ENCODE measurements at places on chromosomes 1 and 21.

DNA sequence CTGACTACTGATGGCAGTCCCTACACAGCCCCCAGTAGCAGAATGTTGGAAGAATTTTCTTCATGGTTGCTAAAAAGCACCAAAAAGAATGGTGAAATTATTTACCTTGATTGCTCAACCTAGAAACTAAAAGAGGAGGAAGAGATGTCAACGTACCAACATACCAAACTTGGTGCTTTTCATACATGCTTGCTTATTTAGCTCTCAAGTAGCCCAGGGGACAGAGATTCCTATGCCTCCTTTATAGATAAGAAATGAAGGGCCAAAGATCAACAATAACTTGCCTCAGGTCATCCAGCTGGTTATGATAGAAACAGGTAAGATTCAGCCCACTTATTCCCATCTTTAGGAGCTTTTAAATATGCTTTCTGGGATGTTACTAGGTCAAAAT is 170.6 kb downstream of the PIGK start:
- DNase-seq: no peak

DNA sequence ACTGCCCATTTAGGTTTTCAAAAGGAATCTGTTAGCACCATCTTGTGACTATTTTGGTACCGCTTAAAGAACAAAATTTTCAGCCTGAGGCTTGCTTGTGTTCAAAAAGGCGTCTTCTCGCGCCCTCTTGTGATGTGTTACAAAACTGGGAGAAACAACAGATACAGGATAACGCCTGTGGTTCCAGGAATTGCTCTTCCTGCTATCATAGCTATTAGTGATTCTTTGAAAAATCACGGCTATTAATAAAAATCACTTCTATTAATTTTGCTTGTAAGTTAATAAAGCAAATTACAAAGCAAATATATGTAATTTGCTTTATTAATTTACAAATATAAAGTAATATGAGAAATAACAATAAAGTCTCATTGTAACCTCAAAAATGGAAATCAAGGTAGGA is 82.2 kb upstream of the ABCD3 start:
- DNase-seq: peak; percentile 40

- no peak for DNase-seq
Observed at GRCh38 chr21:41641821-41642701, 124.8 kb downstream of the RIPK4 start.

- DNase-seq: no peak
Observed at GRCh38 chr1:22365331-22366295, 86.0 kb upstream of the ZBTB40 start.

GRCh38 chr1:40840526-40841323 is 21.4 kb downstream of the CITED4 start:
- peak; percentile 24 for DNase-seq

DNA sequence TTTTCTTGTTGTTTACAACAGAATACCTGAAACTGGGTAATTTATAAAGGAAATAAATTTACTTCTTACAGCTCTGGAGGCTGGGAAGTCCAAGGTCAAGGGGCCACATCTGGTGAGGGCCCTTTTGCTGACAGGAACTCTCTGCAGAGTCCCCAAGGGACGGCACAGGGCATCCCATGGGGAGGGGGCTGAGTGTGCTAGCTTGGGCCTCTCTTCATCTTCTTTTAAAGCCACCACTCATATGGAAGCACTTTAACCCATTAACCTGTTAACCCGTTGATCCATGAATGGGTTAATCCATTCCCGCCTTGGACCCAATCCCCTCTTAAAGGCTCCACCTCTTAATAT is 76.3 kb downstream of the OBSCN start:
- no peak for DNase-seq

DNA sequence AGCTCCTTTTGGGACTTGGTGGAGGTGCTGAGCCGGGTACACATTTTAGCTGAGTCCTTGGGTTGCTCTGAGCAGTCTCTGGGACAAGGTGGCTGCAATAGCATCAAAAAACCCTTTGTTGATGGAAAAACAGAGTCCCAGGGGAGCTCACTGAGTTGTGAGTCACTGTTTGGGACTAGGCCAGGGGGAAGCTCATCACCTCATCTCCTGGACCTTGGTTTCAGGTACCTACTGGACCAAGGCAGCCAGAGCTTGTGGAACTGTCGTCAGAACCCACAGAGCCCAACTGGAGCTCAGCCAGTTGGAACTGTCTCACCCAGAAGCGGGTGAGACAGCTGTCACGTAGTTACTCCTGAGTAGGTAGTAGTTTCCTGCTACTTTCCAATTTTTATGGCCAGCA is 146.7 kb downstream of the HLX start:
- DNase-seq: no peak
